ENCODE measurements at places on chromosomes 5 and 9. TPM values are rescaled to one million over a fixed set of nuclear protein-coding genes. Genes with fewer than 3 reads are reported as not detected.

- DNase-seq: no peak
These were observed 139.6 kb upstream of the PHYKPL start for GRCh38 chr5:178372142-178372571.

- no peak for DNase-seq
These were observed 35.0 kb upstream of the SLC6A3 start for GRCh38 chr5:1480217-1480616.

SPINK1 gene
- total RNA-seq: not detected

COL23A1 gene
- 1.1 TPM for total RNA-seq

SLC46A2 gene
- total RNA-seq: 0.13 TPM

SLC36A2 gene
- total RNA-seq: 15.0 TPM
